K562 (cell line): ENCODE measurements at places on chromosomes 16 and 17.

DNA sequence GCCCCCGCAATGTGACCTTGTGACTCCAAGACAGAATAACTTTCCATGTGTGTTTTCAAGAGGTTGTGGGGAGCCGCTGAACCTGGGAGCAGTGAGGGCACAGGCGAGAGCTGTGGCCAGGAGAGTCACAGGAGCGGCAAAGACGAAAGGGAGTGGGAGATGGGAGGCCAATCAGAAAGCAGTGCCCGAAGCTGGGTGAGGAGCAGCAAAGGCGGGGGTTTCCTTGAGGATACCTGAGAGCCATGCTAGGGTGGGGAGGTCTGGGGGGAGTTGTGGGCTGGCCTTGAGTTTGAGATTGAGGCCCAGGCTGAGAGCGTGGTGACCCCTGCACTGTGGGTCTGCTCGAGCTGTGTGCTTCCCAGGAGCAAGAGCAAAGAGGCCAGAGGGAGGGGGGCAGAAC, 23.2 kb upstream of the NPTX1 start:
- no peak for DNase-seq

DNA sequence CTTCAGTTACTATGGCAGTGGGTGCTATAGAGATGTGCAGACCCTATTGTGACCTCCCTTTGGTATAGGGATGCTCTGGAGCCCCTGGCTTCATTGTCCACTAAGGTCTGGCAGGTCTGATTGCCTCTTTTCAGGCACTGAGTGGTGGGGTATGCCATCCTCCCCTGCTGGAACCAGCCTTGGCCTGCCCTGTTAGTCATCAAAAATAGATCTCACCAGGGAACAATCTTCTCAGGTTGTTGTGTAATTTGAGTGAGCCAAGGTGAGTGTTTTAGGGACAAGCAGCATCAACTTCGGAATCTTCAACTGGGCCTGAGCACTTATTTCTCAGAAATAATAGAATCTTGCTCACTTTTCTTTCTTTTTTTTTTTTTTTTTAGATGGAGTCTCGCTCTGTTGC, 19.6 kb downstream of the HMOX2 start:
- DNase-seq = no peak

- peak; percentile 39 for DNase-seq
Observed at GRCh38 chr17:19513897-19514488, 19.7 kb upstream of the SLC47A1 start.

GRCh38 chr17:50641357-50641756, 6.7 kb downstream of the ABCC3 start:
- no peak for DNase-seq

GRCh38 chr17:65627108-65627507, 65.7 kb upstream of the AXIN2 start:
- no peak for DNase-seq
